Stimulated activated CD4-positive, alpha-beta T cell treated with anti-CD3 and anti-CD28 coated beads, TNF-alpha, amount 100 ng/mL, for 24 hours (primary cell): ENCODE measurements at places on chromosomes 16 and 17.

DNA sequence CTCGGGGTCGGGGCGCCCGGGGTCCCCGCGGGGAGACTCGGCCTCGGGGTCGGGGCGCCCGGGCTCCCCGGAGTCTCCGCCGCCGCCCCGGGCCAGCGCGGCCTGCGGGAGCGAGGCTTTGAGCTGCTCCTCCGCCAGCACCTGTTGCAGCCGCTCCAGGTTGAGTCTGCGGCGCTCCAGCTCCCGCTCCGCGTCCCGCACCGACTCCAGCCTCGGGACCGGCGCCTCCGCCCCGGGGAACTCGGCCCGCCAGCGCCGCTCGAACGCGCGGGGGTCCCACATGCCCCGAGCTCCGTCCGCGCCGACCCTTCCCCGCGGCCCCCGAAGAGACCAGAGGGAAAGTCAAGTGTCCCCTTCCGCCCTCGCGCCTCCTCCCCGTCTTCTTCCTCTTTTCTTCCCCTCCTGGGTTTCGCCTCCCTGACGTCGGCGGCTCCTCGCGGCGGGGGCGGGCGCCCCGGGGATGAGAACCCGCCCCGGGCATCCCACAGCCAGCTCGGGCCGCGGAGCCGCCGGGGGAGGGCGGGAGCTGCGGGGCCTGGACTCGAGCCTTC is 40.8 kb upstream of the BHLHA9 start:
- no peak for DNase-seq

DNA sequence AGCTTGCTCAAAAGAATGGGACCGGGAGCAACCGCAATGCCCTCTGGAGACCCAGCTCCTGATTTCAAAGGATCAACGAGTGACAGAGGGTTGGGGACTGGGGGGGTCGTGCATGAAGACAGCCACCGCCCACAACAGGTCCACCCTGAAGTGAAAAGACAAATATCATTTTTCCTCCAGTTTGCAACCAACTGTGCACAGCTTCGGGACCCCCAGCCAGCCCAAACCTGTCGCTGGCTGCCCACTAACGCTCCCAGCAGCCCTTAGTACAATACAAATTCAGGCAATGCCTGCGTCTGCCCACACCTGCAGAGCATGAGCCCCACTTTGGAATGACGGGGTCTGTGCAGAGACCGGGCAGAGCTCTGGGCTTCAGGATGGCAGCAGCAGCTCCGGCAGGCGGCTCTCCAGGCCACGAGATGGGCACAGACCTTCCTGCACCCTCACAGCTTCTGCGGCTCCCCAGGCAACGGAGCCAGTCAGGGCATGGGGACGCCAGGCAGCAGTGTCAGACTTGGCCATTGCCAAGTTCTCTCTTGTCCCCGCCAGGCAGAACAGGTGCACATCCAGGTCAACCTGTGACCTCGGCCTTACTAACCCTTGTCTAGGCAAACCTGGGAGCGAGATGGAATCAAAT is 60.1 kb downstream of the TBC1D16 start:
- DNase-seq = no peak

- no peak for DNase-seq
Observed at GRCh38 chr17:2975469-2975958, 87.9 kb downstream of the OR1D5 start.

DNA sequence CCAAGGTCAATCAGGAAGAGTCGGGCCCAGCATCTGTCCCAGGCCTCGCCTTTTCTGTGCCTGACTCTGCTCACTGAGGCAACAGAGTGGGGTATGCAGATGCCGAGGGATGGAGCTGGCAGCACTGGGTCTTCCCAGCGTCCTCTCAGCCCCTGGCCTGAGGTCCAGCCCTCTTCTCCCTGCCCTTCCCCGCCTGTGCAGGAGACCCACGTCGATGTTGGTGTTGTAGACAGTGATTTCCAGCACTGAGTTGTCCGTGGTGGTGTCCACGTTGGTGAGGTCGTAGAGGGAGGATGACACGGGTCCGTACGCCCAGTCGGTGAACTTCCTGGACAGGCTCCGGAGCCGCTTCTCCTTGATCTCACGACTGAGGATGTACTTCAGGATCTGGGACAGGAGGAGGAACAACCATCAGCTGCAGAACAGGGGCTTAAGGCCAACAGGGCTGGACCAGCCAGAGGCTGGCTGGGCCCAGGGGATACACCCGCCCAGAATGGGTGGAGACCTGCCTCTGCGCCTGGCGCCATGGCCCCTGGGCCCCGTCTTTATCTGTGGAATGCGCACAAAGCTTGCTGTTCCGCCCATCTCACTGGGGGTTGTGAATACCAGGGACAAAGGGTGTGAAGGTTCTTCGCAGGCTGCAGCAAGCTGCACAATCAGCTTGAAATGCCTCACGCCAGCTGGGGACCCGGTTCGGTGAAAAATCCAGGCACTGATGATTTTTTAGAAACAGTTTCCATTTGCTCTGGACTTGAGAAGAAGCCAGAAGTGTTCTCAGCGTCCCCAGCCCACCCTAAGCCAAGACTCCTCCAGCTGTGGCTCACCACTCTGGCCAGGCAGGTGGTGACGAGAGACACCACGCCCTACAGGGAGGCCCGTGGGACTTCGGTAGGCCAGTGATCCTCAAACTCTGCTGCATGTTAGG is 27.5 kb downstream of the TRPV3 start:
- DNase-seq = no peak

GRCh38 chr16:28913946-28914724 is 10.9 kb downstream of the RABEP2 start:
- DNase-seq = no peak

DNA sequence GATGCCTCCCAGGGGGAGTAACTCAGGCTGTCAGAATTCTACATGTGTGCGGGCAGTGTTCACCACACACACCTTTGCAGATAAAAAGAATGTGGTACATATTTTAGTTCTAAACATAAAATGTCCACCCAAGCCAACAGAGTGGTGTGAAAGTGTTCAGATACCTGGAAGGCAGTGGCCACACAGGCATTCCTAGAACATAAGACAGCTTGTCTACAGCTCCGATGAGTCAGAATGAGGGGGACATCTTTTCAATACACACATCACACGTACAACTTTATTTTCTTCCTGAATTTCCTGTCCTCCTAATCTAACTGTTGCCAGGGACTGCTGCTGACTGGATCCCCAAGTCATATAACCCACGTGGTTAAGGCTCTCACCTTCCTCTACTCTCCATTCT is 142.3 kb downstream of the ZFHX3 start:
- no peak for DNase-seq

DNA sequence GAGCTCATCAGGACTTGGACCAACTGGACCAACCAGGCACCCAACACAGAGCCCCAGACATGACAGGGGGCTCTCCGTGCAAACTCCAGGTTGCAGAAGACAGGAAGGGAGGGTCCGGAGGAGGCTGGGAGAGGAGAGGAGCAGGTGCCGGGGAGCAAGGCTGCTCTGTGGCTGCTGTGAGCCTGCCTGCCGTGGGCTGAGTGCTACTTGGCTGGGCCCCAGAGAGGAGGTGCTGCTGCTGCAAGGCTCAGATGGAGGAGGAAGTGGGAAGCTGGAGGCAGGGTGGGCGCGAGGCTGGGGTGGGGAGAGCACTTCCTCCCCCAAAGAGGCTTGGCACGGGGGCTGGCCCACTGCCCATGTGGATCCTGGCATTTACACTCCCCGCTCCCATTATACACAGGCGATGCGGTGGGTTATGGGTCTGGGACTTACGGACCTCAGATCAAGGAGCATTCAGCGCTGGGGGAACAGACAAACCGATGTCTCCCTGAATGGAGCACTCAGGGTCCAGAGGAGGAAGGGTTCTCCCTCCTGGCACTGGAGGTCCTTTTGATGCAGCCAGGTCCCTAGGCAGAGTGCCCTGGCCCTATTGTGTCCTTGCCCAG is 15.9 kb downstream of the EPOP start:
- no peak for DNase-seq

DNA sequence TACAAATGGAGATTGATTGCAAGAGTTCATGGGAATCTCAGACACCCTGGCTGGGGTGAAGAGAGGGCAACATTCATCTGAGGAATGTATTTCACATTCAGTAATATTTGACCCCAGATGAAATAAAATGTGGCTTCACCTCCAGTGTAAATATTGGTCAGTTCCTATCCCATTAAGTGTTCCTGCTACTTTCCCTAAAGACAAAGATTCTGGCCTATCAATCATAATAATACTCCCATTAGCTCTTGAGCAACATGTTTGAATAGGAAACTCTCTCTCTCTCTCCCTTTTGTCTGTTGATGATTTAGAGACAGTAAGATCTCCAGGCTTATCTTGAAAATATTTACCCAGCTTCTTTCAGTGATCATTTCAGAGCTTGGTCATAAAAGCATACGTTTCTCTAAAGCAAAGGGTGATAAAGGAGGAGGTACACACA is 70.1 kb downstream of the KCNJ2 start:
- no peak for DNase-seq

GRCh38 chr17:42853004-42853403 is 2.0 kb downstream of the AOC3 start:
- DNase-seq = no peak

GRCh38 chr16:14569213-14569612 is 60.8 kb downstream of the PARN start:
- no peak for DNase-seq

DNA sequence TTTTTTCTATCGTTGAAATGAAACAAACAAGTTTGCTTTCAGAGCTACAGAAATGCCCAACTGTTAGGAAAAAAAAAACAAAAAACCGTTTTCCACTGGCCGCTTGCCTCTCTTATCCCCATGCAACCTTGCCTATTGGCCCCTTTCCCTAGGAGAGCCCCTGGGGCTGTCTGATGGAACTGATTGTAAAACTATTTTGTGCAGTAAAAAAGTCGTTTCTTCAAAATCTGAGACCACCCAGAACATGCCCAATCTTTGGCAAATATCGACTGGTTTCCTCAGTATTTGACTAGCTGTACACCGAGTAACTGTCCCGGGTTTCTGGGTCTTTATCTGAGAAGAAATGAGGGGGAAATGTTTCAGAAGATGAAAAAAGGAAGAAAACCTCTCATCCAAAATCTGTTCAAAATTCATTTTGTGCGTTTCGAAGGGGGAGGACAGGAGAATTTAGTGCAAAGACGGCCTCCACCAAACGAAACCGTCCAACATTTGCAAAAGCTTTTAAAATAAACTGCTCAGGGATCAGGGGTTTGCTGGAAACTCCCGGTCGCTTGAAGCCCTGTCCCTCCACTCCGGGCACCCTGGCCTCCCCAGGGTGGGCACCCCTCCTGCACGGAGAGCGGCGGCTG is 1.1 kb upstream of the GNAO1 start:
- no peak for DNase-seq

DNA sequence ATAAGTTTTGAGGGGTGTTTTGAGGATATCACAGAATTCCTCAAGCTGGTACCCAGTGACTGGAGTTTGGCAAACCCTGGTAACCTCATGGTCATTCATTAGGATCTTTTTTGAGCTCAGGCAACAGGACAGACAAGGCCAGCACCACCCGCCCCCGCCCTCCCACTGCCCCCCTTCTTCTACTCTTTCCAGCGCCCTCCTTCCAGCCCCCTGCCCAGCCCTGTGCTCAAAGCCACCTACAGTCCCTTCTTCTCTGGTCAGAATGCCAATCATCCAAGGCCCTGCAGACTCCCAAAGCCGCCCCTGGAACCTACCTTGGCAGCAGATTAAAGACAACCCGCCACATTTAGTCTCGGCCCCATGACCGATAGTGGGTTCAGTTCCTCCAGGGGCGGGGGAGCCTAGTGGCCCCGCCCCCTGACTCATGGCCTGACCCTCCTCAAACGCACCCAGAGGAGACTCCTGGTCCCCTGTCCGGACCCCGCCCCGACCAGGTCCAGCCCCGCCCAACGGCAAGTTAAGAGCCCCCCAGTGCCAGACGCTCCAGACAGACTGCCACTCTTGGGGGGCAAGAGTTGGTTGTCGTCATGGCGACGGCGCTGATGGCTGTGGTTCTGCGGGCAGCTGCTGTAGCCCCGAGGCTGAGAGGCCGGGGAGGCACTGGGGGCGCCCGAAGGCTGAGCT is at the start of gene NAGS:
Gene NAGS, plus strand, starts transcription at position 546 of the 684 bp plus-strand sequence. Its CDS starts 42 bp downstream, at position 588.
- no peak for DNase-seq

GRCh38 chr17:63780507-63780906 is 6.5 kb downstream of the DDX42 start:
- DNase-seq = no peak

DNA sequence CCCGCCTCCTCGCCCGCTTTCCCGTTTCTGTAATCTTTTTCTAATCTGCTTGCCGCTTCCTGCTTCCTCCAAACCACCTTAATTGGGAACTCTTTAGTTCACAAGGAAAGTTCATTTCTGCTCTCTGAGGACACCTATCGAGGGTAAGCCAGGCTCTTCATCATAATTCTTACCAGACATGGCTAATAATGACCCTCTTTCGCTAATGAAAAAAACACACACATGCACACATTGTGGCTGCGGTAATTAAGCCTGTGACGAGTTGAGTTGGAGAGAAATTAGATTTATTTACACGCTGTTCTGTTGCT is 100.6 kb downstream of the ZNF423 start:
- no peak for DNase-seq

DNA sequence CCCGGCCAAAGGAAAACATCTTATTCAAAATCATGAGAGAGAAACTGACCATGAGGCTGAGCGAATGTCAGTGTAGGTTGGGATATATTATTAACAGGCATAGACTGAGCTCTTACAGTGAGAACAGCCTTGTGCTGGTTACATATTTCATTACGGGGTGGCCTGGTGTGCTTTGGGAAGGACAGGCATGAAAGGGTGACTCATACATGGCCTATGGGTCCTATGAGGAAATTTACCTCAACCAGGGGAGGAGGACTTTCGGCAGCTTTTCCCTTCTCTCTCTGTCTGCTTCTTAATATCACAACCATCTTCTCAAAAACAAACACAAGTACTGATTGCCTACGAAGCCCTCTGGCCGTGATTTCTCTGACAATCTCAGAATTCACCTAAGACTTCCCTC is 579.1 kb downstream of the CDH13 start:
- DNase-seq = no peak

DNA sequence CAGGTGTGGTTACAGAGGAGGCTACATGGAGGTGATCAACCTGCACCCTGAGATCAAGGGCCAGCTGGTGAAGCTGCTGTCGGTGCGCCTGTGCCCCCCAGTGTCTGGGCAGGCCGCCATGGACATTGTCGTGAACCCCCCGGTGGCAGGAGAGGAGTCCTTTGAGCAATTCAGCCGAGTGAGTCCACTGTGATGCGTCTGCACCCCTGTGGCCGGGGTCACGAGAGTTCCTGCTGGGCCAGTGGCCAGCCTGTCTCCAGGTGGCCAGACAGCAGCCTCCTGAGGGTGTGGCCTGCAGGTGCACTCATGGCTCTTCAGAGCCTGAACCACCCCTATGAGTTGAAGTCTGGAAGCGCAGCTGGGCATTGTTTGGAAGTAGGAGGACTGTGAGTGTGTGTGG is 38.1 kb downstream of the GPT2 start:
- no peak for DNase-seq

DNA sequence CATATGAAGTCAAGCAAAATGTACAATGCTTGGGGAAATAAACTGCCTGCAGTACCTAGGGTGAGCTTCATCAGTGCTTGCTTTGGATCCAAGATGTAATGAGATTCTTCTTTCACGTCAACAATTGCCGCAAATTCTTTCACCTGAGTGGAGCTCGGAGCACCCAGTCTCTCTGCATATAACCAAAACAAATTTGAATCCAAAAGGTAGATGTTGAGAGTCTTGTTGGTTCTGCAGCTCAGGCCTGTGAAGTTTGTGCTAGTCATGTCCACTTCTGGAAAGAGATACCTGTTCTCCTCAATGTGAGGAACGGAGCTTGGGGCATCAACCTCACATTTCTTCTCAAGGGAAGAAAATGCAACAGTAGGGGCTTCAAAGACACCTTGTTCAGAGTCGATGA is 23.0 kb downstream of the SNN start:
- no peak for DNase-seq
